ENCODE measurements at places on chromosomes 3 and 15. TPM values are rescaled to one million over a fixed set of nuclear protein-coding genes. Genes with fewer than 3 reads are reported as not detected.
A peak's percentile ranks its signal among the peaks of the same experiment; 100 is the strongest.

DNA sequence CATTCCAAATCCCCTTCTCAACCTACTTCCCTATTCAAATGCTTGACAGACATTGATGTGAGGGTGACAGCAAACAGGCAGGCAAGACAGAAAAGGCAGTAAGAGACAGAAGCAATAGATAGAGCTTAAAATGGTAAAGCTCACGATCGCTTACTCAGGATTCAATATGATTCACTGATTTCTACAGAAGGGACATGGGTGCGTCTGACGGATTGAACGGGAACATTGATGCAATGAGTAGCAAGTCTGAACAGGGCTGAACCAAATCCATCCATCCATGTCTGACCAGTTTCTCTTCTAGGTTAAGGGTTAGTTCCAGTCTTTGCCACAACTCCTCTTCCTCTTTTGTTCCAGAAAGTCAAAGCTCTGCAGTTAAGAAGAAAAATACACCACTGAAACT, 35.1 kb downstream of the P2RY1 start:
- DNase-seq, result no peak
- no peaks in the 10 kb centered on the region for H3K36me3 ChIP-seq
- no peaks in the 10 kb centered on the region for H3K27me3 ChIP-seq

Gene APEH
- total RNA-seq, result 140 TPM

- no peaks in the 10 kb centered on the region for H3K36me3 ChIP-seq
- no peak overlapping the region for H3K4me3 ChIP-seq
- DNase-seq, result no peak
- no peaks in the 10 kb centered on the region for H3K4me1 ChIP-seq
These were observed 230.2 kb downstream of the ZNF621 start for GRCh38 chr3:40754994-40755393.

Gene GRIP2
- total RNA-seq, result 4.4 TPM

Gene XRN1
- 52.2 TPM for total RNA-seq

- no peaks in the 10 kb centered on the region for H3K4me1 ChIP-seq
- H3K4me3 ChIP-seq, result no peak overlapping the region
- DNase-seq, result no peak
- H3K27me3 ChIP-seq, result no peaks in the 10 kb centered on the region
- H3K36me3 ChIP-seq, result no peaks in the 10 kb centered on the region
- no peak overlapping the region for H3K27ac ChIP-seq
These were observed 12.2 kb downstream of the CHST13 start for GRCh38 chr3:126536126-126536525.

GRCh38 chr3:51224843-51225242, 160.2 kb upstream of the MANF start:
- no peak overlapping the region for H3K27ac ChIP-seq
- no peaks in the 10 kb centered on the region for H3K4me1 ChIP-seq
- no peak overlapping the region for H3K4me3 ChIP-seq
- DNase-seq, result no peak
- H3K27me3 ChIP-seq, result no peaks in the 10 kb centered on the region

GRCh38 chr15:37103475-37104423, 3.4 kb upstream of the MEIS2 start:
- no peak for DNase-seq
- H3K4me3 ChIP-seq, result no peak overlapping the region
- H3K27ac ChIP-seq, result no peak overlapping the region
- peaks cover 20% of the 10 kb centered on the region for H3K4me1 ChIP-seq

Gene FBXO40
- 7.2 TPM for total RNA-seq

- H3K27me3 ChIP-seq, result no peaks in the 10 kb centered on the region
- H3K4me3 ChIP-seq, result no peak overlapping the region
- no peak overlapping the region for H3K27ac ChIP-seq
- H3K36me3 ChIP-seq, result no peaks in the 10 kb centered on the region
- H3K4me1 ChIP-seq, result no peaks in the 10 kb centered on the region
These were observed 22.5 kb downstream of the CCR4 start for GRCh38 chr3:32973982-32974381.

GRCh38 chr15:55532944-55533343, 24.9 kb upstream of the DNAAF4 start:
- no peaks in the 10 kb centered on the region for H3K27me3 ChIP-seq
- H3K27ac ChIP-seq, result no peak overlapping the region
- no peak for DNase-seq

Gene ACAN
- not detected for total RNA-seq

Gene TOMM70
- total RNA-seq, result 61.3 TPM

DNA sequence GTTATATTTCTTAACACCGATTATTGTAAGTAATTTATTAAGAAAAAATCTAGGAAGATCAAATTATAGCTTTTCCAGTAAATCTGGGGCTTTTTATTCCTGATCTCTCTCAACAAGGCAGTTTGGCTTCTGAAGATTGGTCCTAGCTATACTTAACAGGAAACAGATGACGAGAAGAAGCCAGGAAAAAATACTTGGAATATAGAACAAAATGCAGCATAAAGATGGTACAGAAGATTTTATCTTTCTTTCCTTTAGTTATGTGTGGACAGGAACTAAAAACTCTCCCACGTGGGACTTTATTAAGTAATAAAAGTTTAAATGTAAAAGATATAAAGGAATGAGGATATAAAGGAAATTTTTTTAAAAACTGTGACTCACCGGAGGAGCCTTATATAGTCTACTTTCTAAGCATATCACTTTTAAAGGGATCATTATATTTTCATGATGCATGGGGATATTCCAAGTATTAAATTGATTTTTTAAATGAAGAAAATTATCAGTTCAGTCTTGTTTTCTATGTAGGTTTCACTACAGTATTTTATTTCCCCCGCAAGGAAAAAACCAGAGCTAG, 8.2 kb downstream of the B3GNT5 start:
- no peak for DNase-seq
- no peaks in the 10 kb centered on the region for H3K36me3 ChIP-seq
- peaks cover 50% of the 10 kb centered on the region for H3K4me1 ChIP-seq
- no peak overlapping the region for H3K27ac ChIP-seq
- no peak overlapping the region for H3K4me3 ChIP-seq
- no peaks in the 10 kb centered on the region for H3K27me3 ChIP-seq

Gene SAMMSON
- not detected for total RNA-seq

- no peak overlapping the region for H3K4me3 ChIP-seq
- no peak for DNase-seq
These were observed 7.1 kb downstream of the COL8A1 start for GRCh38 chr3:99645277-99646106.

- peak overlapping the region; percentile 38 for H3K27ac ChIP-seq
- H3K4me3 ChIP-seq, result no peak overlapping the region
- DNase-seq, result no peak
- H3K36me3 ChIP-seq, result peaks cover 32% of the 10 kb centered on the region
- H3K27me3 ChIP-seq, result no peaks in the 10 kb centered on the region
These were observed 87.6 kb upstream of the TTBK2 start for GRCh38 chr15:43008150-43008549.

Gene GALNT15
- total RNA-seq, result 57.6 TPM

Gene FRMD4B
- total RNA-seq, result 3.6 TPM

GRCh38 chr3:127775398-127776109, 46.8 kb downstream of the MGLL start:
- DNase-seq, result no peak
- peaks cover 58% of the 10 kb centered on the region for H3K4me1 ChIP-seq
- no peaks in the 10 kb centered on the region for H3K36me3 ChIP-seq
- H3K27me3 ChIP-seq, result no peaks in the 10 kb centered on the region

DNA sequence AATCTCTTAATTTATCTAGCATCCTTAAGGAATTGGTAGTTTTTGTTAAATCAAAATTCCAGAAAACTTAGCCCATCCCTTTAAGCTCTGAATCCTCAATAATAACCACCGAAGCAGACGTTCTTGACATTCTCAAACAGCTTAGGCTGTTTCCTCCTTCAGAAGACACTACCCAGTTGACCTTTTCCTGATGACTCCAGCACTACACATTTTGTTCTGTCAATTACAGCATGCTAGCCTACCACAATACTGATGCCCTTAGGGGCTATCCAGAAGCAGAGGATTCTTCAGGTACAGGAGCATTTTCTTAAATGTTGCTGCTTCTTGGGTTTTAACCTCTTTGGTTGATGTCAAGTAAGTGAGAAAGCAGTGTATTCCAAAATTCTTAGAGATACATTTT, 33.4 kb downstream of the ETV5 start:
- H3K27ac ChIP-seq, result no peak overlapping the region
- no peaks in the 10 kb centered on the region for H3K4me1 ChIP-seq
- peaks cover 5% of the 10 kb centered on the region for H3K36me3 ChIP-seq
- DNase-seq, result no peak

Gene NPAP1
- total RNA-seq, result not detected

Gene CASR
- not detected for total RNA-seq

Gene TGM4
- total RNA-seq, result not detected

GRCh38 chr3:133927540-133928066, 31.9 kb upstream of the RAB6B start:
- H3K4me1 ChIP-seq, result peaks cover 9% of the 10 kb centered on the region
- H3K27ac ChIP-seq, result no peak overlapping the region
- no peak for DNase-seq
- peaks cover 2% of the 10 kb centered on the region for H3K27me3 ChIP-seq

DNA sequence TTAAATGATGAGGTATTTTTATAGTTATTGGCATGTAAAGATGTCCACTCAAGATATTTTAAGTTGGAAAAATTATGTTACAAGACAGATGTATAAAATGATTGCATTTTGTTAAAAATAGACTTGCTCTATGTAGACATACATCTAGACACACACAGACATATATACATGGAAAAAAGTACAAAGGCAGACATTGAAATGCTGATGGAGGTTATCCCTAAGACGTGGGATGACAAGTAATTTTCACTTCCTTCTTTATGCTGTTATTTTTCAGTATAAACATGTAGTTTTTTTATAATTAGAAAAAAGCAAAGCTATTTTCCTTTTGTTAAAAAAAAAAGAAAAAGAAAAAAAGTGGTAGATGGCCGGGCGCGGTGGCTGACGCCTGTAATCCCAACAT, 7.2 kb downstream of the HOMER2 start:
- peaks cover 35% of the 10 kb centered on the region for H3K4me1 ChIP-seq
- no peak for DNase-seq
- H3K4me3 ChIP-seq, result no peak overlapping the region

- peak within 1 kb of the TSS; percentile 96 for H3K27ac ChIP-seq
- H3K36me3 ChIP-seq, result no peaks in the 10 kb centered on the region
- H3K4me1 ChIP-seq, result peaks cover 28% of the 10 kb centered on the region
- H3K27me3 ChIP-seq, result no peaks in the 10 kb centered on the region
These were observed at the start of gene ZNF639 for GRCh38 chr3:179322286-179323196. TSS of gene ZNF639 (plus strand) at chr3:179323031. CDS start at chr3:179328294, 5,263 bp downstream.

Gene LYZL4
- total RNA-seq, result not detected

GRCh38 chr15:71448688-71449114, 333.4 kb downstream of the THSD4 start:
- no peak for DNase-seq
- no peak overlapping the region for H3K27ac ChIP-seq
- H3K36me3 ChIP-seq, result no peaks in the 10 kb centered on the region
- H3K4me3 ChIP-seq, result no peak overlapping the region

GRCh38 chr3:57559526-57559925, 3.5 kb downstream of the PDE12 start:
- H3K36me3 ChIP-seq, result no peaks in the 10 kb centered on the region
- H3K4me1 ChIP-seq, result peaks cover 28% of the 10 kb centered on the region
- DNase-seq, result no peak
- H3K27me3 ChIP-seq, result no peaks in the 10 kb centered on the region

GRCh38 chr3:183272791-183273190, 19.7 kb downstream of the B3GNT5 start:
- H3K36me3 ChIP-seq, result no peaks in the 10 kb centered on the region
- H3K27me3 ChIP-seq, result no peaks in the 10 kb centered on the region
- H3K27ac ChIP-seq, result no peak overlapping the region
- DNase-seq, result no peak
- H3K4me3 ChIP-seq, result no peak overlapping the region

- peaks cover 47% of the 10 kb centered on the region for H3K4me1 ChIP-seq
- H3K4me3 ChIP-seq, result no peak overlapping the region
- H3K27ac ChIP-seq, result no peak overlapping the region
- no peaks in the 10 kb centered on the region for H3K27me3 ChIP-seq
These were observed 155.2 kb upstream of the CGNL1 start for GRCh38 chr15:57221134-57221533.

Gene CLDN1
- total RNA-seq, result not detected

GRCh38 chr15:60829416-60829815, 350.5 kb upstream of the ICE2 start:
- H3K36me3 ChIP-seq, result no peaks in the 10 kb centered on the region
- no peaks in the 10 kb centered on the region for H3K27me3 ChIP-seq
- H3K4me3 ChIP-seq, result no peak overlapping the region
- H3K27ac ChIP-seq, result no peak overlapping the region
- no peak for DNase-seq
- peaks cover 3% of the 10 kb centered on the region for H3K4me1 ChIP-seq

- DNase-seq, result no peak
- no peaks in the 10 kb centered on the region for H3K27me3 ChIP-seq
- H3K4me3 ChIP-seq, result no peak overlapping the region
- H3K27ac ChIP-seq, result no peak overlapping the region
- no peaks in the 10 kb centered on the region for H3K36me3 ChIP-seq
These were observed 274.1 kb upstream of the CTNNB1 start for GRCh38 chr3:40925231-40925630.

DNA sequence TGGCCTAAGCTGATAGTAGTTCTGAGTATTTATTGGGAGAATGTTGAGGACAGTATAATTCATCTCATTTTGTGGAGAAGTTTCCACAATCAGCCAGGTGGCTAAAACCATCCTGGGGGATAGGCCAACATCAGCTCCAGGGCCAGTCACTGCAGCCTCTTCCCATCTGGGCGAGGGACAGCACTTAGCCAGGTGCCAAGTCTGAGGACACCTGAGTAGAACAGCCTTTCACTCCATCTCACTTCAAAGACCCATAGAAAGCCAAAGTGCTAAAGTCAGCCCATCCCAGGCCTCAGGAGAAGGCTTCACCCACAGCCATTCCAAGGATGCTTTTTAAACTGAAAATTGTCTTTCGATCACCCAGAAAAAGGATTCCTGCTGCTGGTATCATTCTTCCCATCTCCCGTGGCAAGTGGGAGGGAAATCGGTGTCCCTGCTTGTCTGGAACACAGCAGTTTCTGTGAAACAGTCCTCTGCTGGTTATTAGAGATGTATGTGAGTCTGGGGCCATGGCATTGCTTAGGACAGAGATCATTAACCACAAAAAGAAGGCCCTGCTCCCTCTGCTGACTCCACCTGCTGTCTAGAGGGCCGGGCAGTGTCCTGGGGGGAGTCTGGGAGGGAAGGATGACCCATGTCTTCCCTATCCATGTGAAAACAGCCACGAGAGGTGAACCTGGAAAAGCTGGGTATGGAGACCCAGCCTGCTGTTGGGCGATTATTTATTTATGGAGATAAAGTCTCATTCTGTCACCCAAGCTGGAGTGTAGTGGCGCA, 9.6 kb downstream of the CALML4 start:
- H3K27ac ChIP-seq, result peak overlapping the region; percentile 11
- no peaks in the 10 kb centered on the region for H3K27me3 ChIP-seq
- no peaks in the 10 kb centered on the region for H3K36me3 ChIP-seq
- no peak for DNase-seq

Gene DNAJC13
- 27.9 TPM for total RNA-seq

Measured in gastrocnemius medialis (tissue), 4 donors.